Esophagus squamous epithelium (tissue), 5 donors: ENCODE measurements at places on chromosomes 6 and 20. TPM values are rescaled to one million over a fixed set of nuclear protein-coding genes. Genes with fewer than 3 reads are reported as not detected.

GRCh38 chr6:70389261-70389660 lies 24.0 kb upstream of the FAM135A start:
- DNase-seq = no peak

GRCh38 chr6:96878143-96878542 lies 19.5 kb downstream of the NDUFAF4 start:
- DNase-seq = no peak

DNA sequence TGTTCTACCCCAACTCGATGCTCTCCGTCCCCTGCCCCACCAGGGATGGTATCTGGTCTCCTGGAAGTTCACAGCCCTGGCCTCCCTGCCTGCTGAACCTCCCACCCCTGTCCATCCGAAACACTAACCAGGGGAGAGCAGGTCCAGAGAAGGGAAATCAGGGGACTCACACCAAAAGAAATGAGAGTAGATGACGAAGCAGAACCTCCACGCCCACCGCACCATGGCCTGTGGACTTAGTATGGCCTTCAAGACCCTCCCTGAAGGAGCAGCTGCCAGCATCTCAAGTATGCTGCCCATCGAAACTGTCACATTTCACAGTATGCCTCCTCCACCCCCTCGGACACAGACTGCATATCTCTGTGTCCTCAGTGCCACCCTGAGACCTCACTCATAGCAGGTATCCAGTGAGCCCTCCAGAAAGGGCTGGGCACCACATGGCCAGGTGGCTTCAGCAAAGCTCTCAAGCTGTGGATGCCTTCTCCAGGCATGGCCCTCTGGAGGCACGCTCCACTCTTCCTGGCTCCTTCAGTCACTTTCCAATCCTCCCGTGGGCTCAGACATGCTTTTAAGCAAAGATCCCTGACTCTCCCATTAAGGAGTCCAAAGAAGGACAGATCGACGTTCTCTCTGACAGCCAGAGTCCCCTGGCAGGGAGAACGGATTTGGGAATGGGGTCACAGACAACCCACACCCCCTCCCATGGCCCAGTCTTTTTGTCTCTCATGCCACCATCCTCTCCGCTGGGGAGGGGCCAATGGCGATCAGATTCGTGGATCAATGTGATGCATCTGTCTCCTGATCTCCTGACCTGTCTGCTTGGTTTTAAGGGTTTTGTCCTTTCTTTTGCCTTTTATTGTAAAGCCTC lies 158.4 kb downstream of the ANKRD60 start:
- no peak for DNase-seq

Gene STMND1
- total RNA-seq = not detected

Gene CFB
- total RNA-seq = 81.1 TPM

Gene HEY2
- 2.8 TPM for total RNA-seq

Gene COL19A1
- not detected for total RNA-seq
